ENCODE measurements at places on chromosomes 12 and 14.

GRCh38 chr12:78470354-78471195 is 394.0 kb upstream of the SYT1 start:
- DNase-seq, result no peak

- no peak for DNase-seq
Measured at GRCh38 chr12:102961466-102961855, 4.0 kb downstream of the ASCL1 start.

- no peak for DNase-seq
Measured at GRCh38 chr14:81018684-81019083, 63.3 kb downstream of the TSHR start.

- DNase-seq, result no peak
Measured at GRCh38 chr14:36880276-36880675, 218.6 kb downstream of the PAX9 start.

DNA sequence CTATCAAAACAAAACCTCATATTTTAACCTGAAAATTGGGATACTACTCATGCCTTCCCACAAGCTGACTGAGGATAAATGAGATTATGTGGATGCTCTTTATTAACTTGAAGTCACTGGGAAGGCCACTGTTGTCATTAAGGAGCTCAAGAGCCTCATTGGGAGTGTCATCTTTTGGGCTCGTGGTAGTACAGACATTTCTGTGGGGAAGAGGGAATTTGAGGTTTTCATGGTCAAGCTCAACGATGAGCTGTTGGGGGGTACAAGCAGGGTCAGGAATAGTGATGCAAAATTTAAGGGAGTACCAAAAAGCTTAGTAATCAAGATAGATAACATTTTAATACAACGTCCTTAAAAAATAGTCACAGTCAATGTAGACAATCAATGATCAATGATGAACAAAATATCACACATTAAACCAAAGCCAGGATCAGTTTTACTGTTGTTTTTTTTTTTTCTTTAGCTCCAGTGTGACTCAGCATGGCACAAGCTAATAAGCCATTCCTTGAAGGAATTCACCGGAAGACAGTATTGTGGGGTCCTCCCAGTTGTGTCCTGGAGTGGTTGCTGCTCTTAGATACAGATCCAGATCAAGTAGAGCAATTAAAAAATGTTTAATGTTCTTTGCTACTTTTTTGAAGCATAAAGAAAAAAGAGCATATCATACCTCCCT is 130.9 kb downstream of the C12orf75 start:
- DNase-seq, result no peak

GRCh38 chr12:106981788-106982187 is 5.2 kb downstream of the MTERF2 start:
- no peak for DNase-seq

GRCh38 chr14:95327558-95328374 is 8.1 kb upstream of the CLMN start:
- DNase-seq, result no peak

DNA sequence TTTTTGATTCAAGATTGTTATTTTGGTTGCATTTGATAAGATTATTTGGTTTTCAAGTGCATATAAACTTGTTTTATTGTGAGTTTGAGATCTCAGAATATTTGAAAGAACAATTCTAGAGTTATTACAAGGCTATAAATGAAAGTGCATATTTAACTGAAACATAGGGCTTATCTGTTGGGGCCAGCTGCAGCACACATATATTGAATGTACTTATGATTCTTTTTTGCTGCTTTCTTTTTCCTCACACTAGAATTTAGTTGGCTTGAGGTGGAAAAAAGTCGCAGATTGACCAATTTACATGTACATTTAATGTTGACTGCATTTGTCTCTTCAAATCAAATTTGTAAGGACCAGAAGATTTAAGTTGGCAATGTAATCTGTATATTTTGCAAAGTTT is 88.0 kb downstream of the PCNX1 start:
- DNase-seq, result no peak

GRCh38 chr12:47545938-47546609 is 159.8 kb downstream of the RPAP3 start:
- no peak for DNase-seq

DNA sequence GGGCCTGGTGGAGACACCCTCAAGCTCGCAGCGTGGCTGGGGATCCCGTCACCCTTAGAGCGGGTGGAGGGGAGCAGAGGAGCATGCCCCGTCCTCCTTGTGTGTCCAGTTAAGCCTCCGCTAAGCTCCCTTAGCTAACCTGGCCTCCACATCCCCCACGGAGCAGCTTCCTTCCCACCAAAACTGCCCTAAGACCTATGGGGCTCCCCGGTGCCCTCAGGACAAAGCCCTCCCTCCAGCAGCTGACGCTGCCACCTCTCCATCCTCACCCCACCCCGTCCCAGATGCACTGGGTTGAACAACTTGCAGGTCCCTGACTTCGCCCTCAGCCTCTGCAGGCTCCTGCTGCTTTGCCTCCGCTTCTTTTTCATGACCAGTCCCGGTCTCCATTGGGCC is 4.0 kb downstream of the AHNAK2 start:
- DNase-seq, result no peak

- no peak for DNase-seq
Measured at GRCh38 chr14:77991128-77991772, 178.9 kb upstream of the NRXN3 start.
